Renal cortical epithelial cell (primary cell): ENCODE measurements at places on chromosomes 5 and 9. TPM values are rescaled to one million over a fixed set of nuclear protein-coding genes. Genes with fewer than 3 reads are reported as not detected.
A peak's percentile ranks its signal among the peaks of the same experiment; 100 is the strongest.

DNA sequence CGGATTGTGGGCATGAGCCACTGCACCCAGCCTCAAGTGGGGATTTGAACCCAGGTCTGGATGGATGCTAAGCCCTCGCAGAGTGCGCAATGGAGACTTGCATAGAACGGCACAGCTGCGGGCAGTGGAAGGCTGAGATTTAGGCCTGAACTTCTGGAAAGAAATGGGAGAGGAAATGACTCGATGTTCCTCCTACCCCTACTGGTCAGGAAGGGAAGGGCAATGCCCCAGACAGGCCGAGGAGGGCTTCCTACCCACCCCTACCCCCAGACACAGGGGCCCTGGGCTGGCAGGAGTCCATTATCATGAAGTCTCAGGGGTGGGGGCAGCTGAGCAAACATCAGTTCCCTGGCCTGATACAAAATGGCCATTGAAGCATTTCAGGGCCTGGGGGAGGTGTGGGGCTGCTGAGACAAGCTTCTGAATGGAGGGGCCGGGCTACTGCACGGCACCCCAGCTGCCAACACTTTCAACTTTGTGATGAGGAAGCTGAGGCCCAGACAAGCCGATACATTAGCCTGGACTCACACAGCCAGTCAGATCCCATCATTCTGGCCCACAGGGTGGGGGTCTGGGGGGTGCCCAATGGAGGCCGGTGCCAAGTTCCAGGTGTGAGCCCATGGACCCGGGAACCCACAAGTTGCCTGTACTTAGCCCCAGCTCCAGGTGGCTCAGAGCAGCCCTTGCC is 13.5 kb upstream of the WDR38 start:
- no peak for DNase-seq

DNA sequence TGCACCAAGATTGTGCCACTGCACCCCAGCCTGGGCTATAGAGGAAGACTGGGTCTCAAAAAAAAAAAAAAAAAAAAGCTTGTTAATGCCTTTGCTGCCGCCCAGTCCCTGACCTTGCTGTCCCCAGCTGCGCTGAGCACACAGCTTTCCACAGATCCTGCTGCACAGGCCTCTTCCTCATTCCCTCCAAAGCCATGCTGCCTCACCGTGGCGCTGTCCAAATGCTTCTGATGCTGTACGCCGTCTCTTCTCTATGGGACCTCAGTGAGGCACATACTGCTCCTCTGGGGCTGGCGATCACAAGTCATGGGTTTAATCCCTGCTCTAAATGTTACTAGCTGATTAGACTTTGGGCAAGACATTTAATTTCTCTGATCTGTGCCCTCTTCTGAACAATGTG is 234.1 kb downstream of the FBXL7 start:
- no peak for DNase-seq

DNA sequence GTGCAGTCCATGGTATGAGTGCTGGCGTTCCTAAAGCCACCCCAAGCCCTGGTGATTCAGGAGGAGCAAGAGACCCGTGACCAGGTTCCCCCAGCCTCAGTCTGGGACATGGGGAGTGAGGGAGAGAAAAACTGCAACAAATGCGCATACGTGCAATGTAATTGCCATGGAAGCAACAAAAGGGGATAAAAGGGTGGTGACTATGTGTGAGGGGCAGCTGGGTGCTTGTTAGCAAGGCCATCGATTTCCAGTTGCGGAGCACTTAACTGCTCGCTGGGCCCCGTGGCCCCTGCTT is 709 bp upstream of the SH3PXD2B start:
- no peak for DNase-seq

The FTMT gene
- not detected in 2 replicates for total RNA-seq

GRCh38 chr9:76985581-76985980 is 33.9 kb upstream of the FOXB2 start:
- no peak for DNase-seq

DNA sequence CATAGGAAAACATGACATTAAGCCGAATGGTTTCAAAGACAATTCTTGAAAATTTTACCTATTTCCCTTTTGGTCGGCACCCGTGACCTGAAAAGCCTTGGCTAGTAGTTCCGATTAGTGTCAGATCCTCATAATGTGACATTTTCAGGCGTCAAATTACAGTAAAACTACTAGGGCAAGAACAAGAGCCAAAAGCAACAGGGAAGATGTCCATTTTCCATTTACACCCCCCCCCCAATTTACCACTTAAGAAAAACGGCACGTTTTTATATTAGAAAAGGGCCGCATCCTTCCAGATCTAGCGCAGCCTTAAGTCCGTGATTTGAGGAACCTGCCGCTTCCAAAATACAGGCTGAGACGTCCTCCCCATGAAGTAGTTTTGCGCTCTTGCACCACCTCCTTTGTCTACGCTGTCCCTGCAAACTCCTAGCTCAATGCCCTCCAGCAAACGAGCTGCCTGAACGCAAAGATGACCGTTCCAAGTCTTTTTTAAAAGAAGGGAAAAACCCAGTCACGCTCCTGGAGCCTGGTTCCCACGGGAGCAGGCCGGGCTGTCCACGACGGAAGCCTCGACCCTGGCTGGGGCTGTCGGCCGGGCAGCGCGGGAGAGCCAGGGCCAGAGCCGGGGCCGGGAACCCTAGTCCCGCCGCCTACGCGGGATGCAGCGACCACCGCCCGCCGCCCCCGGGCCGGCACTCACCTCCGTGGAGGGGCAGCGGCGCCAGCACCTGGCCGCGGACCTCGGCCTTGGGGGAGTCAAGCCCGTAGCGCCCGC is 616 bp downstream of the RNF130 start:
- DNase-seq, result peak; percentile 53

- DNase-seq, result no peak
These were observed 16.6 kb downstream of the OTULINL start for GRCh38 chr5:14598225-14598624.

DNA sequence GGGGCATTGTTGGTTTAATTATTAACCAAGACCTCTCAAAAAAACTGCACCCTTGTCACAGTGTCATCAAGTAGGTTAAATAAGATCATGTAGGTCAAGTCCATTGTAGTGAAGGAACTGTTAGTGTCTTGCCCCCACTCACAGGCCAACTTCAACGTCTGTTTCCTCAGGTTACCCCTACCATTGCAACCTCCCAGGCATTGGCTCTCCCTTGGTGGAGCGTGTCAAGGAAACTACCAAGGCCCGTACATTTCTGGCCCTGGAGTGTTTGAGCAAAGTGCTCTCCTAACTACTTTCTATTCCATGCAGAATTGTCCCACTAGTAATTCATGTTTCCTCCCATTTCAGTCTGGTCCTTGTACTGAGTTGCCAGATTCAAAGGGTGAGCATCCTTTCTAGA is 167.5 kb downstream of the MEF2C start:
- DNase-seq, result no peak

DNA sequence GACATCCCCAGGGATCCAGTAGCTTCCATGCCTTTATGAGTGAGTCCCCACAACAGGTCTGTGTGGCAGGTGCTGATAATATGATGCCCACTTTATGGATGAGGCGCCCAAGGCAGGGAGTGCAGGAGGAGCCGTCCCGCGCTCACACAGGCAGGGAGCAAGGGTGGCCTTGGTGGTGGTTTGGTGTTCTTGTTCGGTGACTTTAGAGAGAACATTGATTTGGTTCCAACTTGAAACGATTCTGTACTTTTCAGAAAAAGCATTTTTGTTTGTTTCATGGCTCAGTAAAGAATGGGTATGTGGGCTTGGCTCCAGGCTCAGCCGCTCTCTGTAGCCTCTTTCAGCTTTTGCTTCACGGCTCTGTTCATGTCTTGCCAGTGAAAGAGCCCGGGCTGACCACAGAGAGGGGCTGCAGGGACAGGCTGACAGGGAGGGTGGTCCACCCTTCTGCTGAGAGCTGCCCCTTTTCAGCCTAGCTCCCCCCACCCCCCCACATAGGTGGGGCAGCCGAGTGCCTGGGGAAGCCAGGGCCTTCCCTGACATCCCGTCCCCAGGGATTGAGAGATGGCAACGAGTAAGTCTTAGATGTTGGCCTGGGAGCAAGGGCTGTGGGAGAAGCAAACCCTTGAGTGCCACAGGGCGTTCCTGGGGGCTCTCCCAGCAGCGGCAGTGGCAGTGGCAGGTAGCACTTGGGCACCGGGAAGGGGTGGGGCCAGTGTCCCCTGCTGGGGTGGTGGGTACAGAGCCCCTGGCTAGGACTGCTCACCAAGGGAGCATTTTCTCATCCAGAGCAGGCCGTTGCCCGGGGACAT is 28.0 kb downstream of the NCS1 start:
- DNase-seq, result peak; percentile 39

GRCh38 chr9:14260101-14260500 is 53.8 kb downstream of the NFIB start:
- DNase-seq, result no peak

DNA sequence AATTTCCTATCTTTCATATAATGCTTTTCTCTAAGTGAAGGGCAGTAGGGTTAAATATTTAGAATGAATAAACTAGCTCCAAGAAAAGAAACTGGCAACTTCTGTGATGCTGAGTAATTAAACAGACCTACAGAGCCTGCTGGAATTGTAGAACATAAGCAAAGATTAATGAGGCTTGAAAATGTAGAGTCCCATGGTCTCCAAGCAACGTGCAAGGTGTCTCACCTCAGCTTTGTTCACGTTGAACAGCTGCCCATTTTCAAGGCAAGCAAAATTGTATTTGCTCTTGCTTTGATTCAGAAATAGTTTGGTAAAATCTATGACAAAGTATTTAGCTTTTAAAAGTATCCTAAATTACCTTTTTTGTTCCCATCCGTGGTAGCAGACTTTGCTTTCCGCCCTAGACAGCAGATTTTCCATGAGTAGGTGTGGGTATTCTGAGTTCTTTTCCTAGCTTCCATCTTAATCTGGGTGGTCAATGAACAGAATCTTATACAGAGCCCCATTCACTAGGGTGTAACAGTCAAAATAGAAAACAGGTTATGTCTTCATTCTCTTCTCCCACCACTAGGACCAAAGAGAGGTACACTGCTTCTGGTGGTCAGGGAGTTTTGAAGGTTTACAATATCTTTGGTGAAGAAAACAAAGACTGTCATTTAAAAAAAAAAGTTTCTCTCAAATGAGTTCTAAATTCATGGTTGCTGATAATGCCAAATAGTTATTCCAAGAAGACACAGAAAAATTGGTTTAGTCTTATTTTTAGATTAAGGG is 52.1 kb upstream of the TYRP1 start:
- DNase-seq, result peak; percentile 96

GRCh38 chr5:132439521-132440089 is 51.0 kb downstream of the IRF1 start:
- DNase-seq, result no peak

DNA sequence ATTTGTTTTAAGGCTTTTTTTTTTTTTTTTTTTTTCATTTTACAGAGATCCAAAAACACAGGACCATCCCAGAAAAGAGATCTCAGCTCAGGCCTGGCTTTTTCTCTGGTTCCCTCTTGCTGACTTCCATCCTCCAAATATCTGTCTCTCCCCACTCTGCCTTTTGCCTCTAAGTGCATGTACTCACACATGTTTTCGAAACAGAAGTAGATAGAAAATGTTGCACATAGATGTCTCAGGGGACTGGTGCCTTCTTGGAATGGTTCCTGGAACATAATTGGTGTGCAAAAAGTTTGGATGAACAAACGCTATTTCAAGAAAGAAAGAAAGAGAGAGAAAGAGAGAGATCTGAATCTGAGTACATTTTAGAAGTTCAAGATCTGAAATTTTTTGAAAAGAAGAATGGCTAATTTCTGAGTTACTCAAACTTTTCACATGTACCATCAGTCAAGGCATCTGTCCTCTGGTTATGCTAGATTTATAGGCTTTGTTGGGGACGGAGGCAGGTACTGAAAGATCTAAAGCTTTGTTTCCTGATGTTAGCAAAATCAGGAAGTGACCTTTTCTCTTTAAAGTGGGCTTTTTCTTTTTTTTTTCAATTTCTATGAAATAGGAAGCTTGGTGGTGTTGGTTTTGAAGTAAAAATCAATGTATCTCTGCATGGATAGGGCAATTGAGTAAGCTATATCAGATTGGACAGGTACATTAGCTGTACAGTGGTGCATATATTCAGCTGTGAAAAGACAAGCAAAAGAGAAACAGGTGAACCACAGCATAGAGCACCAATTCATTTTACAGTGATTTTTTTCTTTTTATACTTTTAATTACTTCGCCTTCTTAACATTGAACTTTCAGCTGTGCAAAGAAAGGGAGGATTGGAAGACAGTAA is 8.5 kb upstream of the TNFSF8 start:
- no peak for DNase-seq

- peak; percentile 54 for DNase-seq
These were observed 150.0 kb downstream of the CDC42SE2 start for GRCh38 chr5:131413605-131414559.

DNA sequence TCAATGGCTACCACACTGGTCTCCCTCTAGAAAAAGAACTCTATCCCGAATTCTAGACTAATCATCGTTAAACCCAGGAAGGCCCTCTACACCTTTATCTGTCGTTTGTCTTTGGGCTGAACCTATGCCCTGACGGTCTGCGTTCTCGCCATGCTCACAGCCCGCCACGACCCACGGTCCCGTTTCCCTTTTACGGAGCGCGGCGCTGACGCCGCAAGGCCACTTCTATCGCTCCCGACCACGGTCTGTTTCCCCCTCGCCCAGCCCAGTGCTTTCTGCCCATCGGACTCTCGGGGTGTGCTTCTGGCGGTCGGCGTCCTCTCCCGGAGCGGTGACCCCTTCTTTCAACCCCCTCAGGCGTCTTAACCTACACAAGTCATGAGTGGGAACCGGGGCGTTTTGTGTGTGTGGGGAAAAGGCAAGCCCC is 974 bp downstream of the C9orf40 start:
- DNase-seq, result no peak

DNA sequence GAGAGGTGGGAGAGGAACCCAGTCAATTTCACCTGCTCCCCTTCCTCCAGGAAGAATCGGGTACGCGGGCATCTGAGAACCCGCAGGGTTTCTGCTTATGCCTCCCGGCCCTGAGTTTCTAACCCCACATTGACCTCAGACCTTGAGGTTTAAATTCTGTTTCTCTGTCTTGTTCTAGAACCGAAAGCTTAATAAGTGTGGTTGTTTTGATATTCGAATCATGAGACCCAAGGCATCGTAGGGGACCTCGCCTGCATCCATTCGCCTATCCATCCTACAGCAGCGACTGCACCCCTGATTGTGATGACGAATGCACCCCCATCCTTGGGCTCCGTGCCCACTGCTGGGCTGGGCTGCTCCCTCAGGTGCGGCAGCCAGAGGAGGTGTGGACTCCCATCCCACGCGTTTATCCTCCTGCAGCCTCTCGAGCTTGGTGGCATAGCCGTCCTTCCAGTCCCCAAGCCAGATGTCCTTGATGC is 80.8 kb upstream of the IER5L start:
- no peak for DNase-seq

DNA sequence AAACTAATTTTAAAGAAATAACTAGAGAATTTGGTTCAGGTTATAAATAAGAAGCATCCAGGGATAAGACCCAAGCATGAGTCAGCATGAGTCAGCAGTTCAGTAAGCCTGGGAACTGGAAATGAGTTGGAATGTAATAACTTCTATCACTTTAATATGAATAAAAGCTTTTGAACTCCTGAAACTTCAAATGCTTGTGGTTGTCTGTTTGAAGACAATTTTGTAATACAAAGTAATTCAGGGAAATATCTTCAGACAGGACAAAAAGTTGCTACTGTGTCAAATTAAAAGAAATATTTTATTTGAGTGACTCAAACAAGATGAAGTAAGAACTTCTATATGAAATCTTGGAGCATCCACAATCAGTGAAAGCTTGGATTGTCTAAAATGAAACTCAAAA is 331.2 kb upstream of the DAB2 start:
- DNase-seq, result peak; percentile 93
